ENCODE measurements at places on chromosomes 12 and 14. TPM values are rescaled to one million over a fixed set of nuclear protein-coding genes. Genes with fewer than 3 reads are reported as not detected.
A peak's percentile ranks its signal among the peaks of the same experiment; 100 is the strongest.

DNA sequence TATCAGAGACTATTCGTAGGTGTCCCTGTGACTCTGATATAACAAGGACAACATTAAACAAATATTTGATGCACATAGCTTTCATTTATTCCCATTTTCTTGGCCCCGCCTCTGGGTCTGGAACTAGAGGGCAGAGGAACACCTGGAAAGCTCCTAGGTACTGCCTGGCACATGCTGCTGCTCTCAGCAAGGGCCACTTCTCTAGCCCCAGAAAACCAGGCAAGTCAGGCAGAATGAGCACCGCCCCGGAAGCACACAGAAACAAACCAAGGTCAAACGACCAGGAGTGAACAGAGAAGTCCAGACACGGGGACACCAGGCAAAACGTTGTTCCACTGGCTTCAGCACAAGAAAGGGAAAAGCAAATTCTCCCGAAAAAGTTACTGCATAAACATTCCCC lies 76.1 kb downstream of the TTC7B start:
- DNase-seq: no peak

- peak; percentile 52 for DNase-seq
These were observed 91.2 kb downstream of the CEP128 start for GRCh38 chr14:80850197-80850814.

CARMIL3 gene
- 0.10 TPM for total RNA-seq

DNA sequence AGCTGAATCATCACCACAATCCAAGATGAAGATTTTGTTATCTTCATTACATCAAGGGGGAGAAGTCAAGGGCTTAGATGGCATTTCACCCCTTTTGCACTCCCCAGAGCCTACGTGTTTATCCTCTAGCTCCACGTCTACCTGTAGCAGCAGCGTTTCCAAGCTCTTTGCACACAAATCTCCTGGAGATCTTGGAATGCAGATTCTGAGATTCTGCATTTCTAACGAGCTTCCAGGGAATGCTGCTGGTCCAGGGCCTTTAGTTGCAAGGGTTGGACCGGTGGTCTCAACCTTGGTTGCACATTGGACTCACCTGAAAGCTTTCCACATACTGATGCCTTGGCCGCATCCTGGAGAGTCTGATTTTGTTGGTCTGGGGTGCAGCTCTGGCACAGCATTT lies 49.5 kb upstream of the STON2 start:
- no peak for DNase-seq

DNA sequence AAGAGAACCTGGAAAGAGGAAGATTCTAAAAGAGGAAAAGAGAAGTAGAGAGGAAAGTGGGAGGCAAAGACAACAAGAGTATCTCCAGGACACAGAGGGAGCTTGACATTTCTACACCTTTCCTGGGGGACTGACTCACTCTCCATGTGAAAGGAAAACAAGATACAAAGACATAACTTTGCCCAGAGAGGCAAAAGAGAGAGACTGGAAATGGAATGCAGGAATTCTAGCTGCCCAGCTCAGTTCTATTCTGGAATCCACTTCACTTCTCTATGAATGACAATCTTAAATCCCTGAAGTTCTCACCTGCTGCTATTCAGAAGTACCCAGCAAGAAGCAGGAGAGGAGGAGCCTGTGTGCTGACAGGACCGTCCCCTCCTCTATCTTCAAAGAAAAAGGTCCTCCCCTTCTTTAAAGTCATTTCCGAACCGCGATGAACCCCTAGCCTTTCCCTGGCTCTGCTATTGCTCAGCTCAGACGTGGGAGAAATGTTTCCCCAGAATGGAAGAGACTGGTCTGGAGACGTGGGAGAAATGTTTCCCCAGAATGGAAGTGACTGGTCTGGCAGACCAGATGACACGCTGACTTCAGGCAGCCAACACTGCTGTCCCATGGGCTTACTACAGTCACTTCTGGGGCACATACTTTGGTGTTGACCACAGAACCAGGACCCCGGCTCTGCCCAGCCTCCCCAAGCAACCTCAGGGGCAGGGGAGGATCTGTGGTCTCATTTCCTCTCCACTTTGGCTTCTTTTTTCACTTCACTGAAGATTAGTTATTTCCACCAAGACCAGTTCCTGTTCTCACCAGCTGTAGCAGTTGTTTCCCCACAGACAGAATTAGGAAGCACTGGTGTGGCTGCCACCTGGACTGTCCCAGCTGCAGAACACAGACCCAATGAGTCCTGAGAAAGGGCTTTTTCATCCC lies 8.3 kb downstream of the FMNL3 start:
- DNase-seq: peak; percentile 90
